KG1 (cell line): ENCODE measurements at places on chromosomes 4 and X.

DNA sequence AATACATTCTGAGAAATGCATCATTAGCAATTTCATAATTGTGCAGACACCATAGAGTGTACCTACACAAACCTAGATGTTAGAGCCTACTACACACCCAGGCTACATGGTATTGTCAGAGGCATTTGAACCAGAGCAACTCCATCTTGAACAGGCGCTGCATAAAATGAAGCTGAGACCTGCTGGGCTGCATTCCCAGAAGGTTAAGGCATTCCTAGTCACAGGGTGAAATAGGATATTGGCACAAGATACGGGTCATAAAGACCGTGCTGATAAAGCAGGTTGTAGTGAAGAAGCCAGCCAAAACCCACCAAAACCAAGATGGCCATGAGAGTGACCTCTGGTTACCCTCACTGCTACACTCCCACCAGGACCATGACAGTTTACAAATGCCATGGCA is 116.4 kb downstream of the LARP7 start:
- no peak for DNase-seq

GRCh38 chr4:138393886-138394610 is 151.9 kb upstream of the SLC7A11 start:
- DNase-seq, result no peak

- no peak for DNase-seq
Observed at GRCh38 chr4:4415806-4416805, 29.2 kb downstream of the NSG1 start.

DNA sequence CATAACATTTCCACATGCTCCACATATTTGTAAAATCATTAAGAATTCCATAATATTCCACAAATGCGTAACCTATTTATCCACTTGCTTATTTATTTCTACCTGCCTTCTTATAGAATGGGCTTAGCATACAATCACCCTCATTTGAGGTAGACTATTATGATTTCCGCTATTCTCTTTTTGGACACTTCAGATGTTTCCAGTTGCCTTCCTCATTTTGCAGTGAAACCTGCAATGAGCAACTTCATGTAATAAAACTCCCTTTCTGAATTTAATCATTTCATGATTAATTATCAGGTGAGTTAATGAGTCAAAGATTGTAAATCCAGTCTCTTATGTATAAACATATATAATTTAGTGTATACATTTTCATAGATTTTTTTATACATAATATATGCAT is 58.0 kb downstream of the PPP3CA start:
- DNase-seq, result no peak

DNA sequence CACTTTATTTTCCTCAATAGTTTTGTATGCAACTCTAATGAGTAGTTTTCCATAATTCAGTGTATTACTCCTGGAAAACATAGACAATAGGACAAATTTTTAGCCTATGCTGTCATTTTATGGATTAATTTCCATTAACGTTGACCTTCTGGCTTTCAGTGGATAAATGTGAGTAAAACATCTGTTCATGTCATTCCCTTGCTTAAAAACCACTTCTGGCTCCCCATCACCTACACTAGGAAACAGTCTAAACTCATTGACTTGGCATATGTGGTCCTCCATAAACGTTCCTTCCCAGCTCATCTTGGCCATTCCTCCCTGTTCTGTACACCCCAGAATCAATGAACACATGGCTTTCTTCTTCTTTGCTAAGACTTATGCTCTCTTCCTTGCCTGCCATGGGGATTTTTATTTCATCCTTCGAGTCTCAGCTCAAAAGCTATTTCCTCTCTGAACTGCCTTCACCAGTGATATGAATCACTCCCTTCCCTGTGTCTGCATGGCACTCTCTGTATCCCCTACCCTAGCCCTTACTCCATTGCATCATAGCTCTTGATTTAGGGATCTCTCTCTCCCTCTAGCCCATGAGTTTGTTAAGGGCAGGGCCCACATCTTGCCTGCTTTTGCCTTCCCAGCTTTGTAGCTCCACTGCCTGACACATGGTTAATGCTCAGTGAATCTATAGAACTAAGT is 34.8 kb downstream of the DOCK11 start:
- DNase-seq, result no peak

DNA sequence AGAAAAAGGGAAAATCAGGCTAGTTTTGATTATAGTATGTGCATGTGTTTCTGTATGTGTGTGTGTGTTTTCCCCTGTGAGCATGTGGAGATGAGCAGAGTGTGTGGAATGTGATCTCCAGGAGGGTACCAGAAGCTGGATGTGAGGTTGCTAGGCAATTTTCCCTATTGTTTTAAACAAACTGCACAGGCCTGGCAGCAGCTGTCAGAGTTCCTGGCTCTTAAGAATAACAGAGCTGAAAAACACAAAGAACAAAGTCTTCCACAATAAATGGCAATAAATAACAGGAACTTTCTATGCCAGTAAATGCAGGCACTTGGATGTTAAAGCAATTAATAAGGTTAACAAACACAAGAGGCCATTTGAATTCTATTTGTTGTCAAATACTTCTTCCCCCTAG is 344.6 kb upstream of the CTSO start:
- no peak for DNase-seq

- no peak for DNase-seq
Observed at GRCh38 chrX:136209016-136209738, 42.0 kb downstream of the MAP7D3 start.

DNA sequence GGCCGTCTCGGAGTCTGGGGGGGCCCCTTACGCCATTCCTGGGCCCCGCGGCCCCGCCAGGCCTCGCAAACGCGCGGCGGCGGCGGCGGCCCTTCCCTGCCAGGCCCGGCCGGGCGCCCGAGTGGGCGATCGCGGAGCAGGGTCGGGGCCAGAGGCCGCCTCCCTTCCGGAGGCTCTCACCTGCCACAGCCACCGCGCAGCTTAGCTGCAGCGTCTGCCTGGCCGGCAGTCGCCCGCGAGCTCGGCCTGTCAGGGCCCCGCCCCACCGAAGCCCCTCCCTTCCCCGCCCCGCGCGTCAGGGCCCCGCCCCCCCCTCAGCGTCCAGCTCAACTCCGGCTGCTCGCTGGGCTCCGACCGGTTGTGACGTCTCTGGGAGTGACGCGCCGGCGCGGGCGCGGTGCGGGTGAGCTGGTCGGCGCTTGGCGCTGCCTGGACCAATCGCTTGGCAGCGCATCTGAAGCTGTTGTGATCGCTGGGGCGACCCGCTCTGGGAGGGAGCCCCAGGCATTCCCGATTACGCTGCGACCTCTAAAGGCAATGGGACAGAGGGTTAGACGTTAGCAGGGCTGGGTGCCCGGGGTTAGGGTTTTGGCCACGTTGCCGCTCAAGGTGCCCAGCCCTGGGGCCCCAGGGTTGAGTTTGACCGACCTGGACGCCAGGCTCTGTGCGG is at the start of gene SLC10A3:
Gene SLC10A3 (minus strand): TSS at position 216 of the 670 bp plus-strand sequence. CDS start 1,689 bp downstream, outside the sequence.
- peak; percentile 61 for DNase-seq

DNA sequence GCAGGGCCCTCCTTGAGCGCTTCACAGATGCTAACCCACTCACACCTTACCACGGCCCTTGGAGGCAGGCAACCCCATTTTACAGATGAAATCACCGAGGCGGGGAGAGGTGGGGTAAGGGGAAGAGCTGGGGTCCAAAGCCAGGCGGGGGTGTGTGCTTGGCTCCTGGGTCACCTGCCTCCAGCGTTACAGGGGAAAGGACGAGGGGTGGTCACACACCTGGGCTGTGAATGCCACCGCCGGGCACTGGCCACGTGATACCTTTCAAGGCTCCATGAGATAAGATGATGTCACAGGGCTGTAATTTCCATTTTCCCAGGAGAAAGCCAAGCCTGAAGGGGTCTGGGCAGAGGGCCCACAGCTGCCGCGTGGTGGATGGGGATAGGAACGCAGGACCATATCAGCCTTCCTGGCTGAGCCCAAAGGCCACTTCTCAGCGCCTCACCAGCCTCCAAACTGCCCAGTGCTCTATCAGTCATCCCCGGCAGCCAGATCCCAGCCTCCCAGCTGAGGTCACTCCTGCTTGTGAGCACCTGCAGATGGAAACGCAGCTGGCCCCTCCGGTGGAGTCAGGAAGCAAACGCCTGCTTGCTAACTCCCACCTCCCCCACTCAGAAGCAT is 62.4 kb upstream of the CRMP1 start:
- no peak for DNase-seq

DNA sequence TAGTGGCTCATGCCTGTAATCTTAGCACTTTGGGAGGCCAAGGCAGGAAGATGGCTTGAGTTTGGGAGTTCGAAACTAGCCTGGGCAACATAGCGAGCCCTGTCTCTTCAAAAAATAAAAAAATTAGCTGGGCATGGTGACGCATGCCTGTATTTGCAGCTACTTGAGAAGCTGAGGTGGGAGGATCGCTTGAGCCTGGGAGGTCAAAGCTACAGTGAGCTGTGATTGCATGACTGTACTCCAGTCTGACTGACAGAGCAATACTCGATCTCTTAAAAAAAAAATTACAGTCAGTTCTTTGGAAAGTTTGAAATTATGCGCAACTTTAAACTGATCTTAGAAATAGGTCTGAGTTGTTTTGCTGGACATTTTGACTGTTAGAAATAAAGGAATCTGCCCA is 55.8 kb downstream of the DOCK11 start:
- DNase-seq, result no peak

DNA sequence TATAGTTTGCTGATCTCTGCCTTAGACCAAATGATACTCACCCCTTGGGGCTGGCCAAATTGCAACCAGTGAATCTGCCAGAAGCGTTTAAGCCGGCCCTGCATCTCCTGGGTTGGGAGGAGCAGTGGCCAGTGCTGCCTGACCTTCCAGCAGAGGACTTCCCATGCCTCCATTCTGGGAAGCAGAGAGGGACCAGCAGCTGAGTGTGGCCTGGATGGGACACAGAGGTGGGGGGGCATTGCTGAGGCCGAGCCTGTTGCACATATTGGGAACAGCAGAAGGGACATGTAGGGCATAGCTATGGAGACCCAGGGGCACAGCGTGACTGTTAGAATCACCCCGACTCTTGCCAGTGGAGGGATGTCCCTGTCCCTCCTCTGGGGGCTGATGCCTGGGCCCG is 93.3 kb downstream of the CPZ start:
- no peak for DNase-seq

DNA sequence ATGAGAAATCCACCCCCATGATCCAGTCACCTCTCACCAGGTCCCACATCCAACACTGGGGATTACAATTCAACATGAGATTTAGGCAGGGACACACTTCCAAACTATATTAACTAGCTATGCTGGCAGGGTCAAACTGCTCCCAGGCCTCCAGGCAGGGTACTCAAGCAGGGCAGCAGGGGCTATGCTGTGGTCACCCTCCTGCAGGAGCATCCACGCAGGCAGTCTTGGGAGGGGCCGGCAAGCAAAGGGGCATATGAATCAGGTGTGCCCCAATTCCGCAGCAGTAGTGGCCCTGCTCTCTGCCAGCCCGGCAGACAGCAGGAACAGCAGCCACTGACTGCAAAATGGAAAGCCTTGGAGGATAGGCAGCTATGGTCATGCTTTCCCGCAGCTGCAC is 74.6 kb upstream of the PRDX4 start:
- no peak for DNase-seq

DNA sequence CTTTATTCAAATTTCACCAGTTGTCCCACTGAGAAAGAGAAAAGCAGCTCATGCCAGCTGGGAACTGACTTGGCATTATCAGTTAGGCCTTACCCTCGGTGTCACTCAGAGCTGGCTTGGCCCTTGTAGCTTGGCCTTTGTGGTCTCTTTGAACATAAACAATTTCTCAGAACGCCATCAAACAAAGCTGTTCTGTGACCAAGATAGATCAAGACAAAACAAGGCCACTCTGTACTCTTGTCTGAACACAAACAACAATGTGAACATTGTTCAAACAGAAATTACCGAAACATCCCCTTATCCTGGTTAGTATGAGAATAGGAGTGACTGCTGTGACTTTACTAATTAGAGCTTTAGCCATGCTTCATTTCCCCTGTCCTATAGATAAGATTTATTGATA is 57.2 kb downstream of the DIPK2B start:
- DNase-seq, result no peak

DNA sequence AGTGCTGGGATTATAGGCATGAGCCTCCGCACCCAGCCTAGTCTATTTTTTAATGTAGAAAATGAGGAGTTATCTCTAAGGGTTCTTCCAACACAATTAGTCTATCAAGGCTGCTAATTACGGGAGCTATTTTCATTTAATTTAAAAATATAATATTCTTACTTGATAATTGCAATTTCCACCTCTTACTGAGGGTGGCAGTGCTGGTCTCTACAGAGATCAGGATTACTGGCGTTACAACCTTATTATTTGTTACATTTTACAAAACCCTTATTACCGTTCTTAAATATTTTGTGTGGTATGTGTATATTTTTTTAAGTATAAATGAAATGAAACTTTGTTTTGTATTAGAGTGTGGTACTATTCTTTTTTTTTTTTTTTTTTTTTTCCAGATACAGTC is 17.6 kb upstream of the GK start:
- no peak for DNase-seq

- no peak for DNase-seq
Observed at GRCh38 chrX:78123190-78123589, 16.3 kb downstream of the TAF9B start.

- no peak for DNase-seq
Observed at GRCh38 chr4:182845618-182846017, 71.6 kb downstream of the DCTD start.

- no peak for DNase-seq
Observed at GRCh38 chr4:31054295-31054694, 334.1 kb downstream of the PCDH7 start.
